Coronary artery (tissue), 2 donors: ENCODE measurements at places on chromosomes 4 and X.

DNA sequence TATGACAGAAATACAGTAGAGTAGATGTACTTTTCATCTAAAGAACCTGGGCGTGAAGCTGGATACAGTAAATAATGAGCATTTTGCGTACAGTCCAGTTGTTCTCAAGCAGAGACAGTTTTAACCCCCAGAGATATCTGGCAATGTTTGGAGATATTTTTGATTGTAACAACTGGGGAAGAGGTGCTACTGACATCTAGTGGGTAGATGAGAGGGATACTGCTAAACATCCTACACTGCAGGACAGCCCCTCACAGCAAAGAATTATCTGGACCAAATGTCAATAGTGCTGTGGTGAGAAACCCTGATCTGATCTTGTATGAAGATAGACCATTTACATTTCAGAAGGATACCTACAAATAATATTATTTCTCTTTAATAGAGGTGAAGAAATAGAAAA, 200.2 kb upstream of the FAM47A start:
- DNase-seq = no peak

DNA sequence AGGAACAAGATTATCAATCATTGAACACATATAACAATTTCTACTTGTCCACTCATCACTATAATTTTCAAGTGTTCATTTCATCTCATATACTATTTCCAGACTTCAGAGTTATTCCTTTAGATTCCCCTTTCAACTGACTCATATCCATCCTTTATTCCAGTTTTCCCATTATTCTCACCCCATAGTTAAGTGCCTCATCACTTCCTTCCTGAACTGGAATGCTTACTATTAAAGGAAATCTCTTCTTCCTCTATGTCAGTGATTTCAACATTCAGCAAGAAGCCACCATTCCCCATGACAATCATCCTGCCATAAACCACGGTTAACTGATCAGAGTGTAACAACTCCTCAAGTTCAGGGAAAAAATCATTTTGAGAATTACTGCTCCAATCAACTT, 198.9 kb downstream of the FBXO8 start:
- no peak for DNase-seq

DNA sequence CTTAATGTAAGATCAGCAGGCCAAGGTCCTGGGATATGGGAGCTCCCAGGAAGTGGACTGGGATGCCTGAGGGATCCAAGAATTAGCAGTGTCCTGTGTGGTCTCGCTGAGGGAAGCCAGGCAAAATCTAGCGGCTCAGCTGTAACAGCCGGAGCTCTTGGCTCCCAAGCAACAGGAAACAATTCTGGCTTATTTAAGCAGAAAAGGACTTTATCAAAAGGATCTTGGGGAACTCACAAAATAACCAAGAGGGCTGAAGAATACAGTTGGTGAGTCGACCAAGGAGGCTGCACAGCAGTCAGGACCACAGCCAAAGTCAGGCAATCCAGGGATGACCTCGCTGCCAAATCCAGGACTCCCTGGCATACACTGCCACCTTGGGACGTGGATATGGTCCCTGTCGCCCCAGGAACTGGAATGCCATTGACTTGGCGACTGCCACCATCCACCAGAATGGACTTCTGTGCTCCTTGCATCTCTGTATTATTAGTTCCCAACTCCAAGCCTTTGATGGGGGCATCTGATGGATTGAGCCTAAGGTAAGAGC, 165.3 kb upstream of the BCOR start:
- DNase-seq = no peak

GRCh38 chr4:27789773-27790172, 929.1 kb downstream of the STIM2 start:
- no peak for DNase-seq

- no peak for DNase-seq
These were observed 137.3 kb upstream of the NKX1-1 start for GRCh38 chr4:1543561-1543960.

- DNase-seq = no peak
These were observed 665.6 kb upstream of the PRKX start for GRCh38 chrX:4379071-4379470.

- DNase-seq = no peak
These were observed 8.1 kb downstream of the MBNL3 start for GRCh38 chrX:132480581-132481203.

DNA sequence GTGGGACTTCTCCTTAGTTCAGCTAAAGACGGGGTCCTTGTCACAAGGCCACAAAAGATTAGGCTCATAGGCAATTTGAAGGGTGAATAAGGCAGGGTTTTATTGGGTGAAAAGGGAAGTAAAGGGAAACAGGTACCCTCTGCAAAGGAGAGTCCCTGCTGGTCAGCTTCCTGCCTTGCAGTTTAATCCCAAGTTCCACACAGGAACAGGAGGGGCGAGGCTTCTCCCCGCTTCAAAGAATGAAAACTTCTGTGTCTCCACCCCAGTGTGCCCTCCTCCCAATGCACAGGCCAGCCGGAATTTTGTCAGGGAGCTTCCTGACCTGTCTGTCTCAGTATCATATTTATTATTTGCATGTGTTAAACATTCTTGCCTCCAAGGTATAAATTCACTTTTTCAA, 37.1 kb downstream of the ITM2A start:
- no peak for DNase-seq

GRCh38 chr4:62260254-62260653, 1060.1 kb downstream of the ADGRL3 start:
- DNase-seq = no peak

GRCh38 chr4:15250021-15250441, 177.8 kb upstream of the C1QTNF7 start:
- no peak for DNase-seq

- DNase-seq = no peak
These were observed 63.2 kb downstream of the VEGFC start for GRCh38 chr4:176729489-176729888.
